ENCODE measurements at places on chromosomes 13 and 19.

DNA sequence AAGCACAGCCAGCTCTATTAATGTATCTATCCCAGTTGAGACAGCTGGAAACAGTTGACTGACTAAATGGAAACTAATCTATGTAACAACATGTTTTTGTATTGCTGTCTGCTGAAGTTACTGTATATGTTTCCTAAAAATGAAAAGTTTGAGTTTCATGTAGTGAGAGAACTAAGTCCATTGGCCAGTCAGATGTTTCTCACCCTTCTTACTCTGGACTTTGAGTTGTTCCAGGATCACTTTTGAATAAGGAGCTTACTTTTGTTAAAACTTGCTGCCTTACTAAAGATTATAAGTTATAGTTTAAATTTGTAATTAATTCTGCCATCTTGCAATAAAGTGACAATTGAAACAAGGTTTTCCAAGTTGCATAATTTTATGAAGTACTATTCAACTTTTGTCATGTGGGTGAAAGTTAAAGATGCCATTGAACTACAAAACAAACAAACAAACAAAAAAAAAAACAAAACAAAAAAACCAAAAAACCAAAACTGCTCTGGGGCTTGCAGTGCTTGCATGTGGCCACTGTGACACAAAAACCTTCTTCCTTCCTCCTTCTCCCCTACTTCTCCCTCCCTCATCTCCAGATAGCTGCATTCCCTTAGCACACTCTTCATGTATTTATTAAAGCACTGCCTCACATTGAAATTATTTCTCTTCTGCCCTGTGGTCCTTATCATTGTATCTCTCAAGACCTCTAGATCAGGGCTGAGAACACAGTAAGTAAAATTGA, 15.3 kb downstream of the WDFY2 start:
- DNase-seq, result no peak

DNA sequence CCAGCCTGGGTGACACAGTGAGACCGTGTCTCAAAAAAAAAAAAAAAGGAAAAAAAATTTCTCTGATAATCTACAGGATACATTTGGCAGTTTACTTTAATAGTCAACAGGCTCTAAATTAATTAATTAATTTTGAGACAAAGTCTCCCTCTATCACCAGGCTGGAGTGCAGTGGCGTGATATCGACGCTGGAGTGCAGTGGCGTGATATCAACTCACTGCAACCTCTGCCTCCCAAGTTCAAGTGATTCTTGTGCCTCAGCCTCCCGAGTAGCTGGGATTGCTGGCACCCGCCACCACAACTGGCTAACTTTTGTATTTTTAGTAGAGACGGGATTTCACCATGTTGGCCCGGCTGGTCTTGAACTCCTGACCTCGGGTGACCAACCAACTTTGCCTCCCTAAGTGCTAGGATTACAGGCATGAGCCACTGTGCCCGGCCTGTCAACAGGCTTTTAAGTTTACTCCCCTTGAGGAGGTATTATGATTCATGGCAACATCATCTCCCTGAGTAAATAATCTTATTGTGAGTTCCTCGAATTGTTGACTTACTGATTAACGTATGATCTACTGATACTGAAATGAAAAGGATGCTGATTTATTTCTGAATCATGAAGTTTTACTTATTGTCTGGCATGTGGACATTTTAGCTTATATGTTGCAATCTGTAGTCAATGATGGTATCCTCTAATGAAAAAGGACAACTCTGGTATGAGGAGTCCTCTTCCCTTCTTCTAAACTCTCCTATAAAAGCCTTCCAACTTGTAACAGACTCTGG, 21.3 kb upstream of the MTRF1 start:
- DNase-seq, result peak; percentile 41

- no peak for DNase-seq
Measured at GRCh38 chr19:31602548-31602947, 253.3 kb upstream of the TSHZ3 start.

DNA sequence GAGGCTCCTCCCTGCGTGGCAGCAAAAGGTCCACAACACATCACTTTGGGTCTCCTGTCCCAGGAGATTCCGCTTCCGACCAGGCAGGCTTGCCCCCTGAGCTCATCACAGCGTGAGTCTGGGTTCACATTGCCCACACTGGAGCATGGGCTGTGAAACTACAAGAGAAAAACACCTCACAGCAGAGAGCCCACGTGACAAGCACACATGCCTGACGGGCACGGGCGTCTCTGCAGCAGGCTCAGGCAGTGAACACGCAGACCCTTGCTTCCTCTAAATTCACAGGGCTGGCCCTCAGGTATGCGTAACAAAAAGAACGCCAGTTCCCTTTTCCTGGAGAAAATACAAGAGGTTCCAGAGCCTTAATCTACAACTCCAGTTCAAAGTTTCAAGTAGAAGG, 41.9 kb downstream of the RASA3 start:
- no peak for DNase-seq

DNA sequence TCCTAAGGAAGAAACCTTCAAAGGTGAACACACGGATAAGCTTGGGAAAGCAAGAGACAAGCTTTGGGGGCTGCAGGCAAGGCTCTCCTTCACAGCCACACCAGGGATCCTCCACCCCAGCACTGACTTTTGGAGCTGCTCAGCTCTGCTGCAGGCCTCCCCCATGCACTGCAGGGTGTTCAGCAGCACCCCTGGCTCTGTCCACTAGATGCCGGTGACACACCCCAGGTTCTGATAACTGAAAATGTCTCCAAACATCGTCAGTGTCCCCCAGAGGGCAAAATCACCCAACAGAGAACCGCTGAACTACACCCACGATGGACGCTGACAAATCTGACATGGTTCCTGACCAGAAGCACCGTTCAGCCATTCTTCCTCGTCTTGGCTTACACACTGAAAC, 90.5 kb downstream of the STK24 start:
- DNase-seq, result no peak

GRCh38 chr13:77741597-77741972, 44.1 kb downstream of the SLAIN1 start:
- no peak for DNase-seq

DNA sequence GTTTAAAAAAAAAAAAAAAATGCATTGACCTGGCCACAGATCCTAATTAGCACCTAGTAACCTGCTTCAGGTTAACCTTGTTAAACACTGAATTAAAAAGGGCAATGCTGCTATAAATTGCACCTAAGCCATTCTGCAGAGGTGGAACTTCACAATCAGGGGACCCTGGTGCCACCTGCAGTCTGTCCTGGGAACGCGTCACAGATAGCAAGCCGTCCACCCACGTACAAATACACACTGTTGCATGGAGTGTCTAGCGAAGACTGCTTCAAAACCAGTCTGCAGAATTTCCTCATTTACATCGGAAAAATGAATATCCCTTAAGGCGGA, 169.3 kb downstream of the COL4A1 start:
- DNase-seq, result no peak

DNA sequence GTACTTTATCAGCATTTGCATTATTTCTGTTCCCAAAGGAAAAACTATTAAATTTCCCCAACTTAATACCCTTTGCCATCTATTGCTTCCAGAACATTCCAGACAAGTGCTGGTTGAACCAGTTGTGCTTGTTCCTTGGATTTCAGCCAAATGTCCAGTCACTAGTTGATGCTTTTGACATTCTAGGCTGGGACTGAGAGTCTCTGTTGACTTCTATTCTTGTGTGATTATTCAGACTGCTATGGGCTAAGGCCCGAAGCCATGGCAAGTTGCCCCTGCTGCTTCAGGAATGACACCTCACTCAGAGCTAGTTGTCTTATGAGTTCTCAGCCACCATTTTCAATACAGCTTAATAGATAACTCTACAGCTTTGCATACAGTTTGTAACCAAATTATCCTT, 458.1 kb upstream of the ARGLU1 start:
- DNase-seq, result peak; percentile 35

GRCh38 chr13:86446311-86446710, 647.1 kb upstream of the SLITRK6 start:
- DNase-seq, result no peak

DNA sequence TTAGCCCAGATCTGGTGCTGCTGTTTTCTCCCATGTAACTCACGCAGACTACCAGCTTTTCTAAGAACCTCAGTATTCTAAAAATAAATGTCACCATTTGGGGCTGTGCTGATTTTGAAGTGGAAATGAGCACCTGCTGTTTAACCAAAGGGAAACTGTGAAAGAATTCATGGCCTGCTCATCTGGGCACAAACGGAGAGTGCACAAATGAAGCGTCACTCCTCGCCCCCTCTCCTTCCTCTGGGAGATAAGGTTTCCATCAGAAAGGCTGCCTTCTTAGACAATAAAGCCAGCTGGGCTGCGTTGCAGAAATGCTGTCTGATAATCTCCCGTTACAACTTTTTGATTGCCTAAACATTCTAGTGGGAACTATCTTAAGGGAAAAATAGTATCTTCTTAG, 73.7 kb upstream of the SLC15A1 start:
- DNase-seq, result no peak

- no peak for DNase-seq
Measured at GRCh38 chr19:57802269-57802668, 12.4 kb downstream of the ZNF552 start.

- DNase-seq, result no peak
Measured at GRCh38 chr19:50798659-50799546, 8.7 kb downstream of the ACP4 start.
